ENCODE measurements at places on chromosomes 13 and 19.

- DNase-seq, result no peak
Measured at GRCh38 chr19:13016628-13017305, 21.5 kb downstream of the NFIX start.

DNA sequence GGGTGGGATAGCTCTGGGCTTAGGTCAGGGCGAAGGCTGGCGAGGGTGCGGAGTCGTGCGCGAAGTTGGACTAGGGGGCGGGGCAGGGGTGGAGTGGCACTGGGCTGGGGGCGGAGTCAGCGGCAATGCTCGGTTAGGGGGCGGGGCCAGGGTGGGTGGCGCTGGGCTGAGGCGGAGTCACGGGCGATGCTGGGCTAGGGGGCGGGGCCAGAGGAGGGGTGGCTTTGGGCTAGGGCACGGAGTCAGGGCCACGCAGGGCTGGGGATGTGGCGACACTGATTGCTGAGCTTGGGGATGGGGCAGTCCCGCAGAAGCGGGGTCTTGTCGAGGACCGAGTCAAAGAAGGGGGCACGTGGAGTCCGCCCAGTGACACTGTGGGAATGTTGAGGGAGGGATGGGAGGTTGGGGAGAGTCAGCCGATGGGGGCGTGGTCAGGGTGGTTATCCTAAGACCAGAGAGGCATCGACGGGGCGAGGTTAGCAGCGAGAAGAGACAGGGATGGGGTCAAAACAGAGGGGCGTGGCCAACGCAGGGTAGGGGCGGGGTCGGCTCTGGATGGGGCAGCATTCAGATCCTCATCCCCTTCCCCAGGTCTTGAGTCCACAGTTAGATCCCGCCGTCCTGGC is 8.7 kb downstream of the HOMER3 start:
- peak; percentile 70 for DNase-seq

- no peak for DNase-seq
Measured at GRCh38 chr13:49932066-49932465, 4.1 kb downstream of the SPRYD7 start.

- no peak for DNase-seq
Measured at GRCh38 chr19:35852029-35852780, at the start of gene NPHS1. Gene NPHS1, minus strand, starts transcription at chr19:35852504. Its CDS starts 667 bp downstream, at chr19:35851837.

DNA sequence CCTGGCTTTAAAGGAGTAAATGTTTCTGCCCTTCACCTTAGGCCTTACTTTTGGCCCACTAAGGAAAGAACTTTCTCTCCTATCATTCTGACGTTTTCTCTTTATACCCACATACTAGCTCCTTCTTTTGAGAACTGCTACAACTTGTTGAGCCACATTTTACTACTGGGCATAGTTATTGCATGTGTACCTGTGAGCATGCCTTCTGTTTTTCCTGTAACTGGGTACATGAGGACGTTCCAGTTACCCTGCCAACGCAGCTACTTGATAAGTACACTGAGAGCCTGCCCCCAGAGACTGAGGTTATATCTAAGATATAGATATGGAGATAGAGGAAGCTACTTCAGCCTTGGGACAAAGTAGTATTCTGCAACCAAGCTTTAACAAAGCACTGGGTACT is 3.5 kb downstream of the CCDC169 start:
- DNase-seq, result no peak

DNA sequence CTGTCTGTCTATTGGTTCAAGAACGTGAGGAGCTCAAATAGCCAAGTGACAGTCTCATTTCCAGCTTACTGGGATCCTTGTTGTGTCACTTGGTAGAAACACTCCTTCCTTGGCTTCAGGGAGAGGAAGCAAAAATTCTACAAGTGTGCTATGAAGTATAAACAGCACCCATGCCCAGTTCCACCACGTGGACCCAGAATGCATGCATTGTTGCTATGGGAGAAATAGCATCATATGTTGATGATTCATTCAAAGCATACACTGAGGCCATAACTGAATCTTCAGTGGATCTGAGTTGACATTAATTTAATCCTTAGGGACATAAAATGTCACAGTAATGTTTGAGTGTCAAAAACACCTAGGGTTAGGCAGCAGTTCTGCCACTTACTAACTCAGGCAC is 199.0 kb upstream of the RXFP2 start:
- no peak for DNase-seq

- DNase-seq, result peak; percentile 19
Measured at GRCh38 chr13:20828539-20829364, 55.0 kb upstream of the EEF1AKMT1 start.

- DNase-seq, result no peak
Measured at GRCh38 chr13:113539176-113539575, 45.4 kb upstream of the TFDP1 start.

GRCh38 chr13:68078874-68079273 is 848.7 kb upstream of the PCDH9 start:
- DNase-seq, result no peak

DNA sequence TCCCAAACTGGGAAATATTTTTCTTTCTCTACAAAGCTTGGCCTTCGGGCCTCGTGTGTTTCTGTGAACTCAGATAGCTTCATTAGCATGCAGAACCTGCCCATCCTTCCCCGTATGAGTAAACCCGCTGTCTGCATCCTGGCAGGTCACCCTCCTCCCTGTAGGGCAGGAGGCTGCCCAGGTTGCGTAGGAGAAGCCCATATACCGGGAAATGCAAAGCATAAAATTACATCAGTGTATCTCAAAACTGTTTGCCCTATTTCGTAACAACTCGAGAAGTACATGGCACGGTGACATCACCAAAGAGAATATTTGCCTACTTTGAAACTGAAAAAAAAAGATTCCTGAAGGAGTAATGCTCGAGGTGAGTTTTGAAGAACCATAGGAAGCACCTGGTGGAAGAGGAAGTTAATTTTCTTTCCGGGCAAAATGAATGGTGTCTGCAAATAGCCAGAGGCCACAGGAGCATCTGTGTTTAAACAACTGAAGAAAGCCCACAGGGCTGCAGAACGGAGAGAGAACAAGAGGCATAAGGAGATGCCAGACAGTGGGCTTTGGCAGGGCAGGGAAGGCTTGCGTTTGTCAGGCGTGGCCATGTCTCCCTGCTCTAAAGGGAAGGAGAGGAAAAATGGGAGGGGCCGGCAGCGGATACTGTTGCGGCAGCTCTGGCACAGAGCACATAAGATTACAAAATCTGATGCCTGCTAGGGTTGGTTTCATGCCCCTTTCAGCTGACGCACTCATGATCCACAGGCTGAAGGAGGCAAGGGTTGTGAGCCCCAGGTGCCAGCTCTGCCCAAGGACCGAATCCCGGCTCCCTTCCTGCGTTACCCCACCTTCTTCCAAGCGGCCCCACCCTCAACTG is 81.4 kb downstream of the IRS2 start:
- DNase-seq, result no peak

DNA sequence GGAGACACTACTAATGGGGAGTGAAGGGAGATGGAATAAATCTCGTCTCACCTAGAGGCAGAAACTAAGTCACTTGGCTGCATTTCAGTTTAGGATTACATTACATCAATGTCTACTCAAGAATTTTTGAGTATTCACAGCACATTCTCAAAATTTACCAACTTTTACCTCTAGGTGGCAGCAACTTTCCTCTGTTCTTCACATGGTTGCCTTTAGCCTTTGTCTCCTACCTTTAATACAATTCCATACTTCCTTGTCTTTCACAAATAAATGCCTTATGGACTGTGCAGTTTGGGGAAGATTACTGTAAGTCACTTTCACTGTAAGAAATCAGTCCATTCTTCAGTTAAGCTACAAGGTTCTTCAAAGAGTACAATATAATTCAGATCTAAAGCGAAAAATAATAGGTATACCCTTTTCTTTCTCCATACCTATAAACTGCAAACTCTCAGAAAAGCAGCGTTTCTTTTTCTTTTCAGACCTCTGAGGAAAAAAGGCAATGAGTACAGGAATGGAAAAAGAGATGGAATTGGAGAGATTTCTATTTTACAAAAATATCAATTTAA is 379.4 kb downstream of the KLF12 start:
- DNase-seq, result peak; percentile 18

DNA sequence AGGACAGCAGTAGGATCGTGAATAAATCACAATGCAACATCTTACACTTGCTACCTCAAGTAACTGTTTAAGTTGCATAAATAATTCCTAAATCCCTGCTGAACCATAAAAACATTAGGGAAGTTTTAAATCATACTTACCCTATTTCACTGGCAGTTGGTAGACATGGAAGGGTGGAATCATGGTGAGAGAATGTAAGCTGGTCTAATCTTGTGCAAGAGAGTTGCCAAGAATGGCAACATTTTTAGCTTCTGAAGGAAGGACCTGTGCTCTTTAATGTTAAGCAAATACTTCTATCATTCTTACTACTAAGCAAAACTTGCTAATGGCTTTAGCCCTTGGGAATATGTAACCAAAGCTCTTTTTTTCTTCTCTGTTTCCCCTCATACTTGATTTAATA is 46.8 kb downstream of the MTUS2 start:
- no peak for DNase-seq

- no peak for DNase-seq
Measured at GRCh38 chr13:41546372-41547190, 89.2 kb downstream of the RGCC start.

DNA sequence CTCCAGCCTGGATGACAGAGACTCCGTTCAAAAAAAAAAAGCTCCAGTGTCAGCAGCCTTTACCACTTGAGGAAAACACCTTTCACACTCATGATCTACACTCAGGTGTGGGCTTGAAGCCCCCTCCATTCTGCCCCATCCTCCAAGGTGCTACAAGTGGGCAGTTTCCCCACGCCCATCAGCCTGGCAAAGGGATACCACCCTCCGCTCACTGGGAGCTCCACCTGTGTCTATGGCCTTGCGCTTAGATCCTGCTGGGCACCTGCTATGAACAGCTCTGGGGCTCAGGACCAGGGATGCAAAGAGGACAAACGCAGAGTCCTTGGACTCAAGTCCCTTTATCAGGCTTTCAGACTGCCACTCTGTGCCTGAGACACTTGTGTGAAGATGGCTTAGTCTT is 127.8 kb downstream of the CRYL1 start:
- no peak for DNase-seq

- DNase-seq, result no peak
Measured at GRCh38 chr13:42223681-42224080, 48.3 kb upstream of the AKAP11 start.

DNA sequence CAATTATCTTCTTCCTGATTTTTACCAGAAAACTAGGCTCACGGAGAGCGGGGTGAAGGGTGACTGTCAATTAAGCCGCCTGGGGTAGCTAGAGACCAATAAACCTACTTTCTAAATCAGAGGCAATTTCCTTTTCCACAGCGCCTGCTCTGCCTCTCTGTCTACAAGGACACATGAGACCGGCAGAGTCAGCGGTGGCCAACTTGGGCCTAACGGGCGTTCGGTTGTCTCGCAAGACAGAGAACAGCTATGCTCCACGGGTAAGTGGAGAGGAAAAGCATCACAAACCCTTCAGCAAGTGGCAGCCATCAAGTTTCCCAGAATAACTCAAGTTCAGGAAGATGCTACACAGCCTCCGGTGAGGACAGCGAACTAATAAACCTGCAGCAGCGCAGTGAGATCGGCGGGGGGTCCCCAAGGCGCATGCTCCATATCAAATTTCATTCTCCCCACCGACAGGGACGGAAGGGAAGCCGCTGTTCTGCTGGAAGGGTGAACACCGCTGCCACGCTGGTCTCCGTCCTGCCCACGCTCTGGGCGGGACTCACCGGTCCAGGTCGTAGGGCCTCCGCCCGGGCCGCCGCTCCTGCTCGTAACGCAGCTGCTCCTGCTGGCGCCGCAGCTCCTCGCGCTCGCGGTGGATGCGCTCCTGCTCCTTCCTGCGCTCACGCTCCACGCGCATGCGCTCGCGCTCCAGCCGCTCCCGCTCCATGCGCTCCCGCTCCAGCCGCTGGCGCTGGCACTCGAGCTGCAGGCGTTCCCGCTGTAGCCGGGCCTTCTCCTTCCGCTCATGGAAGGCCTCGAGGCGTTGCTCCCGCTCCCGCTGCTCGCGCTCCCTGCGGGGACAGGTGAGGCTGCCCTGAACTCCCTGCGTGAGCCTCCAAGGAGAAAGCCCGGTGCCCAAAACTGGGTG is 25.8 kb upstream of the TINCR start:
- no peak for DNase-seq

DNA sequence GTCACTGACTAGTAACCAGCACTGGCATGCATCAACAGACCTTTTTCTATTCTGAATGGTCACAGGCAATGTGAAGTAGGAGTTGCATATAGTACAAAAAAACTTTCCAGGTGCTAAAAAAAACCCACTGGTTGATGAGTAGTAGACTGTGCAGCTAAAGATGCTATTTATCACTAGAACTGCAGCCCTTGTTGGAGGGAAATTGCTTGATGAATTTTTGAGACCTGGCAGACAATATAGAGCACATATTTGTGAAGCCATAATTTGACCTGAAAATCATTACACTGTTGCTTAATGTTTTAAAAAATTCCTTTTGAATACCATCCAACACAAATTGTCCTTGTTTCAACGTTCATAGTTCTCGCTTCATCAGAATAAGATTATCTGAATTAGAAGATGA is 441.0 kb downstream of the KLF12 start:
- DNase-seq, result no peak

DNA sequence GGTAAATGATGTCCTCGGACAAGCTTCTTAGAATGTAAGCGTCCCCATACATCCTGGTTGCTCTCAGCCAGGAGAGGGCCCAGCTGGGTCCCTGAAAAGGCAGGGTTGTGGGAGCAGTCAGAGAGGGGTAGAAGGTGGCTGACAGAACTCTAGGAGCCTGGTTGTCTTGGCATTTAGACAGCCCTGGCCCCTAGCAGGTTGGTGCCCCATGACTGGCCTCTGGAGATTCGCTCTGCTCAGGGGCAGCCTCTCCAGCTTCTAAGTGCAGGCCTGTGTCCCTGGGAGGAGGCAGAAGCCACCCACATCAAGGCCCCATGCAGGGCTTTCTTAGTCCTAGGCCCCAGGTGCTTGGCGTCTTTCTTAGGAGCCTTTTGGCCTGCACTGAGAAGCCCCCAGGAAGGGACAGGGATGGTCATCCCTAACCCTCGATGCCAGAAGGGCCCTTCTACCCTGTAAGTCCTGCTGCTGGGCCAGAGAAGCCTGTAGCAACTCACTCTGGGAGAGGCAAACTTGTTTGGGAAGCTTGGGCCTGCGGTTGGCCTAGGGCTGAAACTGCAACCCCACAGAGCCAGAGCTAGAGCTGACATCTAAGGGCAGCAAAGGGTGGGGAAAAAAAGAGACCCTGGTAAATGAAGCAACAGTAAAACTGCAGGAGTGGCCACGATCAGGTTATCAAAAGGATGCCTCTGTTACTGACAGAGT is 2.8 kb upstream of the CDX2 start:
- no peak for DNase-seq

GRCh38 chr13:112959206-112959605 is 9.8 kb upstream of the MCF2L start:
- DNase-seq, result no peak

DNA sequence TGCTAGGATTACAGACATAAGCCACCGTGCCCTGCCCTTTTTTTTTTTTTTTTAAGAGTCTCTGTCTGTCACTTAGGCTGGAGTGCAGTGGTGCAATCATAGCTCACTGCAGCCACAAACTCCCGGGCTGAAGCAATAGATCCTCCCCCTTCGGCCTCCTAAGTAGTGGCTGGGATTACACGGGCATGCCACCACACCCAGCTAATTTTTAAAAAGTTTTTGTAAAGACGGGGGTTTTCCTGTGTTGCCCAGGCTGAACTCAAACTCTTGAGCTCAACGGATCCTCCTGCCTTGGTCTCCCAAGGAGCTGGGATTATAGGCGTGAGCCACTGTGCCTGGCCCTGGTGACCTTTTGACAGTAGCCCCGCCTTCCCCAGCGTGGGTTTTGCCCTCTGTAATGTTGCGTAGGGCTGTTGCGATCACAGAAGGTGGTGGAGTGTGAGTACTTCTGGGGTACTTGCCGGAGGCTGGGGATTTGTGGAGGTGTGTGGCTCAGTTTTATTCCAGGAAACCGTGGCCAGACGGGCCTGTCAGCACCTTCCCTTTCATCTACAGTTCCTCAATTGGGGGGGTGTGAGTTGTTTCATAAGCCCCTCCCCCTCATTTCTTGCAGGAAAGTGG is 11.6 kb upstream of the RETN start:
- no peak for DNase-seq
